ENCODE measurements at places on chromosomes 5 and 9. TPM values are rescaled to one million over a fixed set of nuclear protein-coding genes. Genes with fewer than 3 reads are reported as not detected.

- no peaks in the 10 kb centered on the region for H3K36me3 ChIP-seq
- DNase-seq, result no peak
- peak overlapping the region; percentile 74 for H3K27ac ChIP-seq
- H3K4me1 ChIP-seq, result peaks cover 22% of the 10 kb centered on the region
- no peak overlapping the region for H3K4me3 ChIP-seq
- H3K27me3 ChIP-seq, result peaks cover 9% of the 10 kb centered on the region
Observed at GRCh38 chr5:150764530-150764929, 5.7 kb upstream of the DCTN4 start.

GRCh38 chr5:139660105-139660922 is 12.2 kb downstream of the CXXC5 start:
- H3K27ac ChIP-seq, result peak overlapping the region; percentile 98
- no peaks in the 10 kb centered on the region for H3K27me3 ChIP-seq
- H3K36me3 ChIP-seq, result no peaks in the 10 kb centered on the region
- DNase-seq, result no peak
- H3K4me3 ChIP-seq, result peak overlapping the region; percentile 41

The CATSPER3 gene
- 1.1 TPM for total RNA-seq

The CCDC187 gene
- total RNA-seq, result 0.47 TPM

- no peaks in the 10 kb centered on the region for H3K36me3 ChIP-seq
- H3K27me3 ChIP-seq, result no peaks in the 10 kb centered on the region
- H3K4me1 ChIP-seq, result no peaks in the 10 kb centered on the region
- no peak for DNase-seq
- no peak overlapping the region for H3K4me3 ChIP-seq
Observed at GRCh38 chr9:30796764-30797163, 1587.7 kb upstream of the ACO1 start.

DNA sequence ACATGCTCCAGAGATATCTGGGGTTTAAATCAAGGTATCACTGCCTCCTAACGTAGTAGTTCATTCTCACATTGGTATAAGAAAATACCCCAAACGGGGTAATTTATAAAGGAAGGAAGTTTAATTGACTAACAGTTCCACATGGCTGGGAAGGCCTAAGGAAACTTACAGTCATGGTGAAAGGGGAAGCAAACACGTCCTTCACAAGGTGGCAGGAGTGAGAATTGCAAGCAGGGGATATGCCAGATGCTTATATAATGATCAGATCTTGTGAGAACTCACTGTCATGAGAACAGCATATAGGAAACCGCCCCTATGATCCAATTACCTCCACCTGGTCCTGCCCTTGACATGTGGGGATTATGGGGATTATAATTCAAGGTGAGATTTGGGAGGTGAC is 1280.2 kb upstream of the C9orf72 start:
- H3K27me3 ChIP-seq, result peaks cover 5% of the 10 kb centered on the region
- no peak overlapping the region for H3K4me3 ChIP-seq
- no peak overlapping the region for H3K27ac ChIP-seq

Measured in mesothelial cell of epicardium (in vitro differentiated cells).